ENCODE measurements at places on chromosomes 1 and 21.

GRCh38 chr21:22993144-22993543 lies 1994.9 kb downstream of the NCAM2 start:
- DNase-seq = no peak

GRCh38 chr1:200343874-200344273 lies 66.0 kb downstream of the ZNF281 start:
- no peak for DNase-seq

DNA sequence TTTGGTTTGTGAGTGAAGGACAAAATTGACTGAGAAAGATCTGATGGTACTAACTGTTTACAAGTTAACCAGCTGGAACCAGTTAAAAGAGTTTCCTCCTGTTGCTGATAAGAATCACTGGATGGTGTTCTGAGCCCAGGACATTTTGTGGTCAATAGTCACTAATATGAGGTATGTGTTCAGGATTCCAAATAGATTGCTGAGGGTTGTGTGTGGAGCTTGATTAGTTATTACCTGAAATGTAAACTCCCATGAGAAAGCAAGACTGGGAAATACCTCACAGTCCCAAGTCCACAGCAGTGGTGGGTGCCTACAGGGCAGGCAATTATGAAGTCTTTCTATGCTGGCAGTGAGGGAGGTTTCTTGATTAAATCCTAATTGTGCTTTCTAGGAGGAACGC lies 164.6 kb downstream of the DNM3 start:
- no peak for DNase-seq

DNA sequence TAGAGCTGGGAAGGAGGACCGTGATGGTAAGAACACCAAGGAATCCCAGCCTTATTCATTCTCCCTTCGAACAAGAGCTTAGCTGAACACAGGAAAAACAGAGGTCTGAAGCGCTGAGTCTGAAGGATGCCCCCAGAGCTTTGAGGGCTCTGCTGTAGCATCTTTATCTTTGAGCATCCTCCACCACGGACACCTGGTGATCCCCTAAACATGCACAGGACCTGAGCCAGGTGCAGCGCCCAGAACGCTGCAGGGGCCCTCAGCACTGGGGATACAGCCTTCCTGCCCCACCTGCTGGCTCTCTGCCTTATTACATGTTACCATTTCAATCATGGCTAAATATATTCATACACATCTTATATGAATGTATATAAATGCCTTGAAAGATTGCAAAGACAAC lies 7.7 kb upstream of the GPATCH4 start:
- DNase-seq = peak; percentile 42

DNA sequence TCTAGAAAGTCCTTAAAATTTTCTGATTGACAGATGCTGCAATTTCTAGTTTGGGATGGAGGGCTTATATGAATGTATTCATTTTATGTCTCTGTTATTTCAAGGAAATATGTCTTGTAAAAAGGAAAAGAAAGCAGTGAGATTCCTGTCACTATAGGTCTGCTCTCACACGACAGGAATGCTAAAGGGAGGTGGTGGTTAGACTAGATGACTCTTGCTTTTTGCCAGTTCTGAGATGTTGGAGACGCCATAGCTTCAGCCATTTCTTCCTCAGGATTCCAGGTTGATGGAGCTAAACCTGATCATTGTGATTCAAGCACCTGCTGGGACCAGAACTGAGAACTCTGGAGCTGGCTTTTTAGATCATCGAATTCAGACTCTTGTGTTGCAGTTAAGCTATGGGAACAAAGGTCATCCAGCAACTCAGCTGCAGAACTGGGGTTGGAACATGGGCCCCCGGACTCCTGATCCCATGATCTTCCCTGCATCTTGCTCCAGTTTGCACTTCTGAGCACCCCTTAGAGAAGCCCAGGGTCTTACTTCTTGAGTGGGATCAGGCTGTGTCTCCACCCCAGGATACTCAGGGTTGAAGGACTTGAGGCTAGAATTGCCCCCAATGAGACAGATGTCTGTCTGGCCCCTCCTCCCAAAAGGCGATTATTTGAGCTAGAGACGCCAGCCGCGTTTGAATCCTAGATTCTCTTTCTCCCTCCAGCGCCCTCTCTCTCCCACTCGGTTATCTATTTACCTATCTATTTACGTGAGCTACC lies 46.7 kb upstream of the FOXO6 start:
- DNase-seq = peak; percentile 17

DNA sequence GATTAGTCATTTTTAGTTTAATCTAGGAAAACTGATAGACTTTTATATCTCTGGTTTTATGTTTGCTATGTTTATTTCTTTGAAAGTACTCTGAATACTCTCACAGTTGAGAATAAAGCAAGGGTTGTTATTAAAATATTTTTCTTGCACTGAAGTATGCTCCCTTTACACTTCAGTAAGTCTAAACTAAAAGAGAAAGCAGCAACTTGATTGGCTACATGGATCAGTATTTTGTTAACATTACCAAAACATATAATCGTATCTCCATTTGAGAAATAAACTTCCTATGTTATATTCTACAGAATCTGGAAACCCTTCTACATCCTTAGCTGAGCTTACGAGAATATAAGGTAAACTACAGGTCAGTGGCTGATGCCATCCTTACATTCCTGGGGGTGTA lies 149.5 kb upstream of the HP1BP3 start:
- no peak for DNase-seq

DNA sequence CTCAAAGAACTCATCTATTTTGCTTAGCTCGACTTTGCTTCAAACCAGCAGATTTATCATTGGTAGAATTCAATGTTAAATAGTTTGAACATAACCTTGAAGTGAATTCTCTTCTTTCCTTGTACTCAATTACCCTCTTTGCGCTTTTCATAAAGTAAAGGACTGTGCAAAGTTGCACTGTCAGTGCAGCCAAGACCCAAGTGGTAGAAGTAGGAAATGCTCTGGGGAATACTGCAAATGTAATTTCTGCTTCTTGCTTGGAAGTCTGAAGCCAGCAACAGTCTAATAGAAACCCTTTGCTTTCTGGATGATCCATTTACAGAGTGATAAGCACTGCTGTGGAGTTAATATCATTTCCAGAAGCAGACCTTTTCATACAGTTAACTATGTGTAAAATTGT lies 936.7 kb upstream of the TMPRSS15 start:
- no peak for DNase-seq

DNA sequence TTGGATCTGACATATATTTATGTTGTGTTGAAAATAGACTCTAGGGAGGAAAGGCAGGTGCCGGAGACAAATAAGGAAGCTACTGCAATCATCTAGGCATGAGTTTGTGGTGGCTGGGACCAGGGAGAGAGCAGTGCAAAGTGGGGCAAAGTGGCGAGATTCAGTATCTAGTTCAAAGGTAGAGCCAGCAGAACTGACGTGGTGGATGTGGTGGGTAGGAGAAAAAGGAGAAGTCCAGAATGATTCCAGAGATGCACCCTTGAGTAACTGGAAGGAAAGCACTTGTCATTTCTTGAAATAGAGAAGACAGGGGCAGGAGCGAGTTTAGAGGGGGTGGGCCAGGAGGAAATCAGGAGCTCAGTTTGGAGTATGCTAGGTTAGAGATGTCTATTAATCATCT lies 275.2 kb downstream of the KAZN start:
- DNase-seq = no peak

DNA sequence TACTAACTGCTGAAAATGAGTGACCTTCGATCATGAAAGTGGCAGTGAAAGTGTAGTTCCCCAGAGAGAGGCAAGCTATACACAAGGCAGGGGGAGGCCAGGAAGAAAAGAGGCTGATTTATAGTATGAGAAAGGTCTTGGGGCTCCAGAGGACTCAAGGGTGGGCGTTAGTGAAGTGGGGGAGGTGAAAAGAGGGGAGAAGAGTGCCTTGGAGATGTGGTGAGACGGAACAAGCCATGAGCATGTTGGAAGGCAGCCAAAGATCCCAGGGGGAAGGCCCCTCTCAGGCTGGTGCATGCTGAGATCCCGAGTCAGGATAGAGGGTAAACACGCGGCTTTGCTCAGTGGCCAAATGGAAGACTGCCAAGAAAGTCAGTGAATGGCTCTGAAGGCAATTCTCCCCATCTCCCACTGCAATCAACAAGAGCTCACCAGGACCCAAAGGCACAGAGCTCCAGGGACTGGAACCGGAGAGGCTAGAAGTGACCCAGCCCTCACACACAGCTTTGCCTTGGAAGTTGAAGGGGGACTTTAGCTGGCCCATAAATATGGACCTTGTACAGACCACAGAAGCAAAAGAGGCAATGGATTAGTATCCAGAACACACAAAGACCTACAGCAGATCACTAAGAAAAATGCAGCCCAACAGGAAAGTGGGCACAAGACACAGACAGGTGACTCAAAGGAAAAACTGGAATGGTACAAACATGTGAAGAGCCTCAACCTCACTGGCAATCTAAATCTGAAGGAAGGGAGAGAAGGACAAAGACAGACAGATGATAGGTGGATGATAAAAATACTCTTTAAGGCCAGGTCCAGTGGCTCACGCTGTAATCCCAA lies 49.6 kb downstream of the HSF2BP start:
- DNase-seq = peak; percentile 99

- no peak for DNase-seq
Measured at GRCh38 chr1:152029144-152029928, 7.5 kb downstream of the S100A11 start.

DNA sequence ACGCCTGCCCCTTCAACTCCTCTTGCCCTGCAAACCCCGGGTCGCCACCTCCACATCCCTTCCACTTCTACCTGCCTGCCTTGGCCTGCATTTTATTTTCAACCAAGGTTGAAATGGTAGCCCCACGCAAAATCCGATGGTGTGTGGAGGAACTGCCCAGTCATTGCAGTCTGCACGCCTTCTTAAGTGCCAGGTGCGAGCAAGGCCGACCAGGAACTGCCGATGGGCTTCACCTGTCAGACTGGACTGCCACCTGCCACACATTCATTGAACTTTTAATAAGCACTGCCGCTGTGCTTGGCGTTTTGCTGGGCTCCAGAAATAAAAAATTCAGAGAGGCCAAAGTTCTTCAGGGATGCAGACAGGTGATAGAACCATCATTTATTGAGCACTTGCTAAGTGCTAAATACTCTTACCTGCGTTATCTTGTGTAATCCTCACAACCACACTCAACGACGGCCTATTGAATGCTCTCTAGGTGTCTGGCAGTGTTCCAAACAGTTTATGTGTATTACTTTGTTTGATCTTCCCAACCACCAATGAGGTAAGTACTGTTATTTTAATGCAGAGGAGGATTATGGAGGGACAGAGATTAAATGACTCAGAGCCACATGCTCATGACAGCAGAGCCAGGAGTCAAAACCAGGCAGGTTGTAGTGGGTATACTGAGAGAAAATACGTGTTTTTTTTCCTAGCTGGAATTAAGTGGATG lies 36.2 kb downstream of the CACHD1 start:
- DNase-seq = peak; percentile 41

DNA sequence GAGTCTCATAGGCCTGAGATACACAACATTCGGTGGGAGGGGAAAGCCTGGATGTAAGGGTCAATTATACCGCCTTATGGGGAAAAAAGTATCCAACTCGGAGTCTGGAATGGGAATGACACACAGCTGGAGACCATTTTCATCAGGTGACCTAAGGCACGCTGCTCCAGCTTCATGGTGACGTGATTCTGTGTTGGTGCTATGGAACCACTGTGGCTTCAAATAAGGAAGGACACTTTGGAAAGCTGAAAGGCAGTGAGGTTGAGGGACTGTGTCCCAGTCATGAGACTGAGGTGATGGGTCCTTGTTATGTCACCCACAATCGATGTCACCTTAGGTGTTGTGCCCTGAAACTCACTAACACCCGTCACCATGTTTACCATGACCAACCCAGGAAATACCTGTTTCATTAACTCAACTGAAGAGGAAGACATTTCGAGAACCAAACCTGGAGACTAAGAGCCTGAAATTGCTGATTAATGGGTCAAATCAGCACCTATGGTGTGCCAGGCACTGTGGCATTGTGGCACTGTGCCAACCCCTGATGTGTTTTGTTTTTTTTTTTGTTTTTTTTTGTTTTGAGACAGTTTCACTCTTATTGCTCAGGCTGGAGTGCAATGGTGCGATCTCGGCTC lies 54.5 kb downstream of the IRF2BP2 start:
- no peak for DNase-seq

DNA sequence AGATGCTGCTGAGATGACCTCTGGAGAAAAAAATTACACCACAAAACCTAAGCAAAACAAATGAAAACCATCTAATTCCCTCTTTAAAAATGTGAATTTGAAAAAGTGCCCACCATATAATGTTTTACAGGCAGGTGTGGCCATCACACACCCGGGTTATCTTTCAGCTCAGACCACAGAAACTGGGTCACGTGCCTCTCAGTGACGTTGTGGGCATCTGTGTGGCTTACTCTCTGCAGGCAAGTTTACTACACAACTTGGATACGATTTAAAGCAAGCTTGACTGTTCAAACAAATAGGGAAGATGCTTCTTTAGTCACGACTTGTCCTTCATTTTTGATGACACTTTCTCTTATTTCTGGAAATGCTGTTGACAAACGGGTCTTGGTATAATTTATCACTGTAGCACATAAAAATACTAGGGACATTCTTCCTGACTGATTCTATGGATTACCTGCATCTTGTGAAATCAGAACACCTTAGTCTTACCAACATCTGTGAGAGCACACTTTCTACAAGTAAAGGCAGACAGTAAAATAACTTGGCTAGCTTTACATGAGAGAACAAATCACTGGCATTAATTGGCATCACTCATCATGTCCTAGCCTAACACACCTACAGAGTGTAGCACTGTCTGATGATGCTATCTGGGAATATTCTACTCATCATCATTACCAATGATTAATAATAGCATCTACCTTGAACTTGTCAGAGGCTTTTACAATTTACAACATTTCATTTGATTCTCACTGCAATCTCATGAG lies 89.3 kb upstream of the EDEM3 start:
- DNase-seq = no peak

DNA sequence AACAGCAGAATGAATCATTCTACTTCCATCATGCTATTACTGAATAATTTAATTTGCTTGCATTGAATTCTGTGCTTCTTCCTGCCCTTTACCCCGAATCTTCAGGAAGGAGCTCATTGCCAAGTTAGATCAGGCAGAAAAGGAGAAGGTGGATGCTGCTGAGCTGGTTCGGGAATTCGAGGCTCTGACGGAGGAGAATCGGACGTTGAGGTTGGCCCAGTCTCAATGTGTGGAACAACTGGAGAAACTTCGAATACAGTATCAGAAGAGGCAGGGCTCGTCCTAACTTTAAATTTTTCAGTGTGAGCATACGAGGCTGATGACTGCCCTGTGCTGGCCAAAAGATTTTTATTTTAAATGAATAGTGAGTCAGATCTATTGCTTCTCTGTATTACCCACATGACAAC lies 44.2 kb downstream of the MAP3K7CL start:
- DNase-seq = no peak

GRCh38 chr1:113657126-113657525 lies 102.2 kb downstream of the PHTF1 start:
- DNase-seq = no peak

- DNase-seq = no peak
Measured at GRCh38 chr1:168488138-168488537, 55.7 kb downstream of the XCL2 start.

- DNase-seq = no peak
Measured at GRCh38 chr1:27506703-27507102, 16.7 kb upstream of the WASF2 start.

- no peak for DNase-seq
Measured at GRCh38 chr1:100952104-100952745, 56.3 kb downstream of the SLC30A7 start.

GRCh38 chr1:206501881-206502280 lies 5.5 kb upstream of the RASSF5 start:
- DNase-seq = no peak

Data from NCI-H1092 (cell line).